ENCODE measurements at places on chromosomes 1 and 21. TPM values are rescaled to one million over a fixed set of nuclear protein-coding genes. Genes with fewer than 3 reads are reported as not detected.

PCAT6 gene
- total RNA-seq = 0.80 TPM

NMNAT2 gene
- not detected for total RNA-seq

TFF3 gene
- total RNA-seq = not detected

C1QB gene
- total RNA-seq = not detected

VSIG8 gene
- total RNA-seq = not detected

MYOM3 gene
- total RNA-seq = not detected

FTCD gene
- not detected for total RNA-seq

PGLYRP4 gene
- total RNA-seq = not detected

EIF2D gene
- total RNA-seq = 112 TPM

AADACL3 gene
- not detected for total RNA-seq

PWP2 gene
- total RNA-seq = 12.7 TPM

DNA sequence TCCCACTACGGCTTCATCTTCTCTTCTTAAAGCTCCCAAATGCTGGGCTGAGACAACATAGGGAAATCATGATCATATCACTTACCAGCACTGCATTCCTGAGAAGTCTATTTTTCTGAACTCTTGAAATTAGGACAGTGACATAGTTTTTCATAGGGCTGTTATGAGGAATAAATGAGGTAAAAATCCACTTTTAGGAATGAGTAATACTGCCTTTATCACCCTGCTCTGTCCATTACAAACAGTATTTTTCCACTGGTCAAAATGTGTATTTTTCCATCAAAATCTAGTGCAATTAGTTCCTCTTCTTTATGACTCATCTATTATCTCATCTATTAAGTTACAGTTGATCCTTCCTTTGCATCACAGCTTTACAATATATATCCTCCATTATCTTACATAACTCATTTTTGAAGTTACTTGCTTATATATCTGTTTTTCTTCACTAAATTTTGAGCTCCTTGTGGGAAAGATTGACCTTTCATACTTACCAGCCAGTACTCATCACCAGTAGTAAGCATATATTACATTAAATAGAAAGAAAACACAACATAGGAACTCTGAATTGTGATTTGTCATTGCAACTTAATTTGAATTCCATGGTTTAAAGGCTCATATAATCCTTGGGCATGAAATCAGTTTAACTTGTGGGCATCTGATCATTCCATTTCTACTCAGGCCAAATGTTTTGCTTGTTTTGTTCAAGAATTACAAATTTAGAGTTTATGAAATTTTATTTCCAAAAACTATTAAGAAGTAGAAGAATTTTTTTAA, 37.1 kb downstream of the PRRX1 start:
- no peaks in the 10 kb centered on the region for H3K36me3 ChIP-seq
- peaks cover 30% of the 10 kb centered on the region for H3K27me3 ChIP-seq
- H3K27ac ChIP-seq = no peak overlapping the region
- H3K4me1 ChIP-seq = no peaks in the 10 kb centered on the region

DNA sequence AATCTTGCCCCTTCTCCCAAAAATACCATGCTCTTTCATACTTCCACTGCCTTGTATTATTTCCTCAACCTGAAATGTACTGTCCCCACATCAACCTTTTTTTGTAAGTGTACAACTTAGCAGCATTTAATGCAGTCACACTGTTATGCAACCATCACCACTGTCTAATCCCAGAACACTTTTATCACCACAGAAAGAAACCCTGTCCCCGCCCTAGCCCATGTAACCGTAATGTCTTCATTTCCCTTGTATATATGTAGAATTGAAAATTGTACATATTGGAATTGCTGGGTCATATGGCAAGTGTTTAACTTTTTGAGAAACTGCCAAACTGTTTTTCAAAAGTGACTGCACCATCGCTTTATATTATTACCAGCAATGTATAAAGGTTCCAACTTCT, 37.4 kb downstream of the PTP4A2 start:
- H3K27ac ChIP-seq = no peak overlapping the region
- no peak overlapping the region for H3K4me3 ChIP-seq
- no peaks in the 10 kb centered on the region for H3K27me3 ChIP-seq
- DNase-seq = no peak

DNA sequence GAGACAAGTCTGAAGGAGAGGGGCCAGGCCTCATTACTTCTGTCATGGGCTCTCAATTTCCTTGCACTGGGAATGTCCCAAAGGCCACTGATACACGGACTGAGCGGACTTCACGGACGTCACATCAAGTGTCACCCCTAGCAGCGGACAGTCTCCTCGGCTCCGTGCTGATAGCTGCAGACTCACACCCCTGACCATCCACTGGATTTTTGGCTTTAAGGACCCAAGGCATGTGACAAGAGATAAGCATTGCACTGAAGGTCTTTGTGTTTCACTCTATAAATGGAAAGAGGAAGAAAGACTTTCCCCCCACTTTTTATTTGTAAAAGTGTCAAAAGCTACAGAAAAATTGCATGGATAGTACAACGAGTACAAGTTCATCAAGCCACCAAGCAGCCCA, 200.4 kb upstream of the FGGY start:
- H3K27me3 ChIP-seq = no peaks in the 10 kb centered on the region
- DNase-seq = no peak
- no peak overlapping the region for H3K4me3 ChIP-seq
- no peak overlapping the region for H3K27ac ChIP-seq

DNA sequence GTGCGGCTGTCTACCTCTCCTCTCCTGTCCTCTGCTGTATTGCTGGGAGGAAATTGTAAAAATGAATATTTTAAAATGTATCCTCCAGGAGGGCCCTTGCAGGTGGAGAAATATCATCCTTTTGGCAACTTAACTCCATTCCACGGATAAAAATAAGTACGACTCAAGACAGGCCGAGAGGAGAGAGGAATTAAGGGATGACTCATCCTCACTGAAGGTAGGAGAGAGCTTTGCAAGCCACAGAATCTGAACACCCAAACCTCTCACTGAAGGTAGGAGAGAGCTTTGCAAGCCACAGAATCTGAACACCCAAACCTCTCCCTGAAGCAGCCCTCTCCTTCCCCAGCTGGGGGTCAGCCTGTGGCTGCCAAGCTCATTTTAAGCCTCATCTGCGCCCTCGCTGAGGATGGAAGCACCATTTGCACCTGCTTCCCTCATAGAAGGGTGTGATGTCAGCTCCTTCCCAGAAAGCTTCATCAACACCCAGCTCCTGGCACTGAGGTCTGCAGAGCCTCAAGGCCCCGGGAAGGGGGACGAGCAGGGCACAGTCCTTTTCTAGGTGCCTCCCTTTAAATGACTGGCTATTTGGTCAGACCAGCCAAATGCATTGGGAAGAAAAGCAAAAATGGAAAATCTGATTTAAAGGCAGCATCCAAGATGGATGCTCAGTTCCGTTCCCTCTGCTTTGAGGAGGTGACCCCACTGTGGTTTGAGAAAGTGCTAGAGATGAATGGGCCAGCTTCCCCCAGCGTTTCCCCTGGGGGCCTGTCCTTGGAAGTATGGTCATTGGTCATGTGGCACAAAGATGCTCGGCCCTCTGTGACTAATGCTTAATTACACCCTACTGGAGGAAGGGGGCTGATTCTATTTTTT, 12.9 kb upstream of the SELENON start:
- no peaks in the 10 kb centered on the region for H3K36me3 ChIP-seq
- H3K27ac ChIP-seq = no peak overlapping the region
- peaks cover 4% of the 10 kb centered on the region for H3K4me1 ChIP-seq
- DNase-seq = no peak

DNA sequence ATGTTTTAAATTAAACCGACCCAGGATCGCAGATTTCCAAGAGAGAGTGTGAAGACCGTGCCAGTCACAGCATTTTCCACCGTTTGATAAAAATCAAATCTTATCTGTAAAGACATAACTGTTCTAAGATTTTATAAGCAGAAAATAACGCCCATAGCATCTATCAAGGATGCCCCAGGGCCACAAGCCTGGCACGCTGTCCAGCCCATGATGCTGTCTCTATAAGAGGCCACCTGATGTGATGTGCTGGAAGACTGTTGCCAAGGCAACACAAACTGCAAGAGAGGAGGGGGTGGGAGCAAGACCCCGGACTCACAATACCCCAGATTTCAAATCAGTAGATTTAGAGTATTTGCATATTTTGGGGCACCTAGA, 116.5 kb downstream of the DSCAM start:
- no peak overlapping the region for H3K4me3 ChIP-seq
- no peaks in the 10 kb centered on the region for H3K4me1 ChIP-seq
- DNase-seq = no peak
- H3K27ac ChIP-seq = no peak overlapping the region
- H3K36me3 ChIP-seq = no peaks in the 10 kb centered on the region

GRCh38 chr1:245341743-245342142, 187.0 kb downstream of the KIF26B start:
- no peak overlapping the region for H3K27ac ChIP-seq
- no peak overlapping the region for H3K4me3 ChIP-seq
- no peaks in the 10 kb centered on the region for H3K27me3 ChIP-seq
- H3K4me1 ChIP-seq = peaks cover 9% of the 10 kb centered on the region
- H3K36me3 ChIP-seq = no peaks in the 10 kb centered on the region
- no peak for DNase-seq

DNA sequence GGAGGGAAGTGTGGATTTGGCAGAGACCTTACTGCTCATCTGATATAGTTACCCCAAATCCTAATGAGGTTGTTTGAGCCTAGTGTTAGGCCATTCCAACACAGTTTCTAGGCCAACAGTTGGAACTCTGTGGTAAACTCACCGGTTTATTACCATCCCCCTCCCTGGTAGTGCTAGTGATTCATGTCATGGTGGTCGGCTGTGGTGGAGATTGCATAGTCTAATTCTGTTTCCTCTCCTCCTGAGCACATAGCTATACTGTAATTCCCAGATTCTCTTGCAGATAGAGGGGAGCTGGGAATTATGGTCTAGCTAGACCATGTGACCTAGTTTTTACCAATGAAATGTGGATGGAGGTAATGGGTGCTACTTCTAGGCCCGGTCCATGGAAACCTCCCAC, 123.7 kb upstream of the KIF26B start:
- H3K27me3 ChIP-seq = no peaks in the 10 kb centered on the region
- H3K4me3 ChIP-seq = no peak overlapping the region
- H3K4me1 ChIP-seq = peaks cover 3% of the 10 kb centered on the region
- no peak overlapping the region for H3K27ac ChIP-seq

- no peak overlapping the region for H3K27ac ChIP-seq
- no peak for DNase-seq
- no peak overlapping the region for H3K4me3 ChIP-seq
- no peaks in the 10 kb centered on the region for H3K27me3 ChIP-seq
- H3K4me1 ChIP-seq = no peaks in the 10 kb centered on the region
Measured at GRCh38 chr1:192235127-192235526, 76.9 kb downstream of the RGS18 start.

GRCh38 chr1:171210355-171210754, 25.3 kb downstream of the FMO2 start:
- H3K4me3 ChIP-seq = no peak overlapping the region
- no peak for DNase-seq
- H3K36me3 ChIP-seq = no peaks in the 10 kb centered on the region
- peaks cover 16% of the 10 kb centered on the region for H3K27me3 ChIP-seq
- no peak overlapping the region for H3K27ac ChIP-seq
- H3K4me1 ChIP-seq = no peaks in the 10 kb centered on the region

- H3K27ac ChIP-seq = no peak overlapping the region
- H3K4me1 ChIP-seq = no peaks in the 10 kb centered on the region
- no peak for DNase-seq
- no peak overlapping the region for H3K4me3 ChIP-seq
- H3K27me3 ChIP-seq = peaks cover 11% of the 10 kb centered on the region
Measured at GRCh38 chr1:100791586-100791985, 72.0 kb downstream of the VCAM1 start.

DNA sequence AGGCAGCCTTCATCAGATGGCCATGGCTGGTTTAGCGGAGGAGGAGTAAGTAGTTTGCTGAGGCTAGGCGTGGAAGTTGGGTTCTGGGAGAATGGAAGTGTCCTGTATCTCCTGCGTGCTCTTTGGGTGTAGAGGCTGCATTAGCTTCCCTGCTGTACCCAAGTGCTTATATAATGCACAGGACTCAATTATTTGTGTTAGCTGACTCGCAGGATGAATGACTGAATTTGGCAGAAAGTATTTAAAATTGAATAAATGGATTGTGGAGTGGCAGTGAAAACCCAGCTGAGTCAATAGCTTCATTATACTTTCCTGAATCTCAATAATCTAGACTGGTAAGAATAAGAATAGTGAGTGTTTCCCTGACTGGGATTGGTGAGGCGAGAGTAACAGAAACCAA, 13.8 kb downstream of the DNTTIP2 start:
- no peaks in the 10 kb centered on the region for H3K27me3 ChIP-seq
- no peak for DNase-seq
- H3K27ac ChIP-seq = no peak overlapping the region
- no peak overlapping the region for H3K4me3 ChIP-seq
- H3K4me1 ChIP-seq = peaks cover 1% of the 10 kb centered on the region

DNA sequence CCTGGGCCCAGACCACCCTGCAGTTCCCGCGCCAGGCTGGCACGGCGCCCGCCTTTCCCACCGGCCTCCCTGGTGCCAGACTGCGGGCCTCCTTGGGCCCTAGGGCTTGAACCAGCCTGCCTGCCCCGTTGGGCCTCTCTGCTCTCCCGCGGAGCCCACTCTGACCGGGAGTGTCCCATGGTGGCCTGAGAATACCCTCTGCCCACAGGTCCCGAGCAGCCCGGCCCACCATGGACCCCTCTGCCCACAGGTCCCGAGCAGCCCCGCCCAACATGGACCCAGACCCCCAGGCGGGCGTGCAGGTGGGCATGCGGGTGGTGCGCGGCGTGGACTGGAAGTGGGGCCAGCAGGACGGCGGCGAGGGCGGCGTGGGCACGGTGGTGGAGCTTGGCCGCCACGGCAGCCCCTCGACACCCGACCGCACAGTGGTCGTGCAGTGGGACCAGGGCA, 7.9 kb downstream of the MIB2 start:
- no peak overlapping the region for H3K27ac ChIP-seq
- H3K4me1 ChIP-seq = no peaks in the 10 kb centered on the region
- no peak for DNase-seq

DNA sequence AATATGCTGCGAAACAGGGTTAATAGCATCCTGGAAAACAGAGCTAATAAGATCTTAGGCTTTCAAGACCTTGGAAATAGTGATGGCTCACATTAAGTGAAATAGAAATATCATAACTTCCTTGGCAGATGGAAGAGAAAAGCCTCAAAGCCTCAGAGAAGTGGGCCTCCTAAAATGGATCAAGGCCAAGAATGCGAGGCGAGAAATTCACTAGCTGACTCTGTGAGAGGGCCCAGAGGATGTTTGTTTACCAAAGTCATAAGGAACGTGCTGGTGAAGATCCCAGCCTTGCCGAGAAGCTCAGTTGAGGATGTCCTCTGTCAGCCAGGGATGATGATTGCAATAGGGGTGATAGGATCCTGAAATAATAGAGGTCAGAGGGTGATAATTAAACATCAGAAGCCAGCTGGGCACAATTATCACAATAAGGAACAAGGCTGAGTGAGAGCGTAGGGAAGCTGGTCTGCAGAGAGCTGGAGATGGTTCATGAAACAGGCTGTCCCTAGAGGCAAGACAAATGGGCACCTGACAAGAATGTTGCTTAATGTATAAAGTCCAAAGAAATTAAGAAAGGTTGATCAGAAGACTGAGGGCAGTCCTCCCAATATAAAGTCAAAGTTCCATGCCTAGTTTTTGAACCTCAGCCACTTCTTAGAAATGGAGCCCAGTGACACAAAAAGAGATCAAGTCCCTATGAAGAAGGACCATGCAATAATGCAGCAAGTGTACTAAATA, 101.7 kb upstream of the COG2 start:
- H3K4me3 ChIP-seq = no peak overlapping the region
- DNase-seq = no peak
- no peaks in the 10 kb centered on the region for H3K4me1 ChIP-seq
- no peaks in the 10 kb centered on the region for H3K36me3 ChIP-seq

Data from activated naive CD8-positive, alpha-beta T cell treated with anti-CD3 and anti-CD28 coated beads for 36 hours (primary cell).